ENCODE measurements at places on chromosomes 5 and 9. TPM values are rescaled to one million over a fixed set of nuclear protein-coding genes. Genes with fewer than 3 reads are reported as not detected.

The SLC36A3 gene
- polyA plus RNA-seq, result not detected

The PCDHGA7 gene
- 0.05 TPM for polyA plus RNA-seq

DNA sequence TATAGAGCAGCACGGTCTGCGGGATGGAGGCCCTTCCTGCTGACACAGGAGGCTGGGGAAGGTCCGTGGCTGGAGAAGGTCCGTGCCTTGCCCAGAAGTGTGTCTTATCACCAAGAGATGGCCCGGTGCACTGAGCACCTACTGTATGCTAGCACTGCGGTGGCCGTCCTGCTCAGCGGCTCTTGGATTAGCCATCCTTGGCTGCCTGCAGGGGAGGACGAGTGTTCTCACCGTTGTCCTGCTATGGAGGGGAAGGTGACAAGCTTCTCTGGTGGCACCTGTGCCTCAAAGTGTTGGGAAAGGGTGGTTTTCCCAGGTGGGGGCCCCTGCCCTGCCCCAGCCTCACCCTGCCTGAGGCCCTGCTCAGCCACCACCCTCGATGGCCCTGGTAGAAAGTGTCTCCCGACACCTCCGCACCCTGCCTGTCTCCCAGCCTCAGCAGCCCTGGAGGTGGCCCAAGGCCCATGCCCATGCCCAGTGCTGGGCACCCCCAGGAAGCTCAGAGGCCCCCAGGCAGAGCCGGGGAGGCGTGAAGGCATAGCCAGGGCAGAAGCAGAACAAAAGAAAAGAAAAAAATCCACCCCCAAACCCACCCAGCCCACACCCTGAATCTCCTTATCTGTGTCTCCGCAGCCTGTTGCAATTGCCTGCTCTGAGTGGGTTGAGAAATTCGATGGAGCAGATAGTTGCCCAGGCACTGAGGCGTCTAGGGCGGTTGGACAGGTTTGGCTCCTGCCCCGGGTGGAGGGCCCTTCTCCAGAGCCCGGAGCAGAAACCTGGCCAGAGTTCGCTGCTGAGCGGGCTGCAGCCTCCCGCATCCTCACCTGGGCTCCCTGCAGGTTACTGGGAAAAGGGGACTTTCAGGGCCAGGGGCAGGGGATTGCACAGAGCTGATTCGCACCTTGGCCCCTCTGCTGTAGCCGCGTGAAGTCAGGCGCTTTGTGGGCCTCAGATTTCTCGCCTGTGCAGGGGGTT lies 30.5 kb downstream of the RXRA start:
- DNase-seq, result no peak

- DNase-seq, result no peak
Observed at GRCh38 chr5:57002959-57003485, 51.1 kb upstream of the MIER3 start.

The HK3 gene
- not detected for polyA plus RNA-seq

The TMEM215 gene
- polyA plus RNA-seq, result not detected

GRCh38 chr9:132062806-132063205 lies 16.9 kb downstream of the MED27 start:
- DNase-seq, result no peak

The MARVELD2 gene
- 3.3 TPM for polyA plus RNA-seq

DNA sequence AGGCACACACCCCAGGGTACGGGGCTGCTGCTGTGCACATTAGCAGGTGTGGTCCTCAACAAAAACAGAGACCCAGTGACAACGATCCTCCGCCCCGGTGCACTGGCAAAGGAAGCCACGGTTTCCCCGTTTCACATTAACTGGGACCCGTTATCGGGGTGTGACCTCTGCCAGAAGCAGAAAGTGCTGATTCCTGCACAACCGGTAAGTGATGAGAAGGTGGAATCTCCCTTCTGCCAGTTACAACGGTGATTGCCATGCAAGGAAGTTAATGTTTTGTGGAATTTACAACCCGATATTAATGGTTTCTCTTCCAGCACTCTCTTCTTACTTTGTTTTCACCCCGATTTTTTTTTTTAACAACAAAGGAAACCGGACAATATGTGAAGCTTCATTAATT lies 294.9 kb upstream of the IRX1 start:
- no peak for DNase-seq

GRCh38 chr5:133828722-133829121 lies 139.7 kb downstream of the C5orf15 start:
- DNase-seq, result no peak

The GPR151 gene
- polyA plus RNA-seq, result 0.11 TPM

The SLCO6A1 gene
- not detected for polyA plus RNA-seq

DNA sequence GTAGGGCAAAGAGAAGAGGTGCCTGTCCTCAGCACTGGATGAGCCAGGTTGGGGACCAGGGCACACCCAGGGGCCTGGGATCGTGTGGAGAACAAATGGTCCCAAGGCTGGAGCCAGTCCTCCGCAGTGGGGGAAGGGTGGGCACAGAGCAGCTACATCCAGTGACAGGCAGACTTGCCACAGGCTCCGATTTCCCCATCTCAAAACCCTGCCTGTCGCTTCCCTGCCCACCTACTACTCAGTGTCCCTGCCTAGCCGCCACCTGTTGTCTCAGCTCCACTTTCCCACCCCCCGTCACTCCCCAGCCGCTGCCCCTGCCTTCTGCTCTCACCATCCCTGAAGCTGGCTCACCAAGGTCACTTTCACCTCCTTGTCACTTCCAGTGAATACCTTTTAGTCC lies 13.9 kb upstream of the ENHO start:
- DNase-seq, result no peak

DNA sequence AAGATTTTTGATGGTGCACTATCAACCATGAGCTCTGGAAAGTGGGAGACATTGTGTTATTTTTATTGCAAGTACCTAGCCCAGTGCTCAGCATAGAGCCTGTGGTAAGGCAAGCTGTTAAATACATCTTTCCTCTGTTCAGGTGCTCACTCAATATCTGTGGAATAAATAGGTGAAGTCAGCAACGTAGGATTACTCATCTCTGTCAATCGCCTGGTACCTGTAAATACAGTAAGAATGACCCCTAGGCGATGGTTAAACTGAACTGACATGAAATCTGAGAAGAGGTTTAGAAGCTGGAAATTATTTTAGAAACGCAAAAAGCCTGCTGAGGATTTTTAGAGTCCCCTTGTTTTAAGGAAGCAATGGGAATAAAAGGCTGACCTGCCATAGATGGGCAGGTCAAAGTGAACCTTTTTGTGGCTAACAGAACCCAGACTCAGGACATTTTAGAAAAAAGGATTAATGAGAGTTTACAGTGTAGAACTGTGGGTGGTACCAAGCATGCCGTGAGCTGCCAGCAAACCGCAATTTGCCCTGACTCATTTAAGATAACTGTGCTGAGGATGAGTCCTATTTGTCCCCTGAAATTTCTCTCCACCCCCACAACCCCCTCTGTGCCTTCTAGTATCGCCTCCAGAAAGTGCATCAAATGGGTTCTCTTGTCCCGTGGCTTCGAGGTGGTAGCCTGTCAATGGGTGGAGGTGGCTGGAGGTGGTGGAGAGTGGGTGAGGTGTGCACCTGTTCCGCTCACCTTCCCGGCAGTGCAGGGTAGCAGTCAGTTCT lies 375.1 kb downstream of the MED10 start:
- no peak for DNase-seq

- no peak for DNase-seq
Observed at GRCh38 chr5:38518341-38518740, 38.1 kb downstream of the LIFR start.

The PCDH12 gene
- 0.14 TPM for polyA plus RNA-seq

The ESM1 gene
- polyA plus RNA-seq, result not detected

DNA sequence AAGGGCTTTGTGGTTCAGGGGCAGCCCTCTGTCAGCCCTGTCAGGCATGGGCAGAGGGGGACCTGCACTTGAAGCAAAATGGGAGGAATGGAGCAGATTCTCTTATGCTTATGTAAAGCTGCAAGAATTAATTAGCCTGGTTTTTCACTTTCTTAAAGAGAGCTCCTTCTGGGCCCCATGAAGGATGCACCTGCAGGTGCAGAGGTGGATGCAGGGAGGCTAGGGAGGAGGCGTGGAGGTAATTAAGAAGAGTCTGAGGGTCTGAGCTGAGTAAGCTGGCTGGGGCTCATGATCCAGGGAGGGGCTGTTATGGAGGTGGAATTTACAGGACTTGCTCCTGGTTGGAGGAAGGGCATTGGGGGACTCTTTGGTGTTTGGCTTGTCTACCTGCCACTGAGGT lies 22.0 kb downstream of the NSG2 start:
- no peak for DNase-seq

- no peak for DNase-seq
Observed at GRCh38 chr9:96379461-96379860, 4.0 kb downstream of the SLC35D2 start.

The OLFM1 gene
- polyA plus RNA-seq, result not detected

DNA sequence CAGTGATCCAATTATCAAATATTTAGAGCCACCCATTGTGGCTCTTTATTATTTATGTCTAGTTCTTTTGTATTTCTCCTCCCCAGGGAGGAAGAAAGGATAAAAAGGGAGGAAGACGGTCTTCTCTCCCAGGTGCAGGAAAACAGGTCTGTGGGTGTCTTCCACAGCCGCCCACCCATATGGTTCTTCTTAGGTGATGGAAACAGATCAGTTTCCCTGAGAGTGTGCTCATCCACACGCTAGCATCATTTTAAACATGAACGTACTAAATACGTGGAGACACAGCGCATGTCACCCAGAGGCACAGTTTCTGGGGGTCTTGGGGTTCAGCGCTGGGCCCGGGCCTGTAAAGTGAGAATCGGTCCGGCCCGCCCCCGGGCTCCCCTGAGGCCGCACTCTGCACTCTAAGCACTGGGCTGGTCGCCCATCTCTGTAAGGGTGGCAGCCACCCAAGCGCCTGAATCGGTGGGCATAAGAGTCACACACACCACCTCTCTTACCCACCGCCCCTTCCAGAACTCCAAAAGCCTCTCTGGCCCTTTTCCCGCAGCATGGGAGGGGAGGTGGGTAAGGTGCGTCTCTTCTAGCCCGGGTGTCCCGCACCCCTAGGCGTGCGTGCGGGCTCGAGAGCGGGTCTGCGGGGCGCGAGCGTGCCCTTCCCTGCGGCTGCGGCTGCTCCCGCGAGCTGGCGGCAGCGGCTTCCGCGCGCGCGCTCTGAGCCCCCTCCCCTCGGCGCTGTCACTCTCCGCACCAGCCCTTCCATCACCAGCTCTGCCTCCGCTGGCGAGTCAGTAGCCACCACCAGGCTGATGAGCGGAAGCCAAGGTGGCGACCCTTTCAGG lies 1.3 kb downstream of the PTCH1 start:
- no peak for DNase-seq

DNA sequence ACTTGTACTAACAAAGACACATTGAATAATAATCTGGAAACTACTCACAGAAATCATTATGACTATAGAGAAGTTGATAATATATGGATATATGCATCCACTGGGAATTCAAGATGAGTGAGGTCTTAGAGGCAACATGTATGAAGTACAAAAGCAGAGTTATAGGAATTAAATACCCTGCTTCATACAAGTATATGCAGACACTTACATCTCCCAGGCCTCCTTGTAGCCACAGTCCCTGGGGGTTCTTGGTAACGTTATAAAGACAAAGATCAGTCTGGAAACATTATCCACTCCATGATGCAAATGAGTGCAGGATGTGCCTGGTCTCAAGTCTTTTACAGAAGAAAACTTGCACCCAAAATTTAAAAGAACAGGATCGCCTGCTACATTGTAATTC lies 92.4 kb upstream of the ANXA1 start:
- DNase-seq, result no peak

DNA sequence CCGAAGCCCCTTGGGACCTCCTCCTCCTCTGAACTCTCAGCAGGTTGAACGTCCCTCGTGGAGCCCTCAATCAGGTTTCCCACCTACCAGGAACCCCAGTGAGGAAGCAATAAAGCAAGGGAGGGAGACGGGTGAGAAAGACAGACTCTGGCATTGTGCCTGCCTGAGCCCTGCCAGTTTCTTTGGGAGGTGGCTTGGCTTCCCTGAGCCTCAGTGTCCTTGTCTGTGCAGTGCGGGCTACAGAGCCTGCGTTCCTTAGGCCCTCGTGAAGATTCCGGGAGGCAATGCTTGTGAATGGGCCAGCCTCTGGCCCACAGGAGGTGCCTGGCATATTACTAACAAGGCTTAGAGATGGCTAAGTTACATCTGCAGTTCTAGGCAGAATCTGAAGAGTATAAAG lies 11.9 kb downstream of the GTF3C5 start:
- DNase-seq, result no peak

The LCN9 gene
- not detected for polyA plus RNA-seq

- no peak for DNase-seq
Observed at GRCh38 chr9:104984948-104985347, 57.0 kb upstream of the ABCA1 start.

The BSPRY gene
- 4.1 TPM for polyA plus RNA-seq

The ZNF608 gene
- polyA plus RNA-seq, result 0.37 TPM

DNA sequence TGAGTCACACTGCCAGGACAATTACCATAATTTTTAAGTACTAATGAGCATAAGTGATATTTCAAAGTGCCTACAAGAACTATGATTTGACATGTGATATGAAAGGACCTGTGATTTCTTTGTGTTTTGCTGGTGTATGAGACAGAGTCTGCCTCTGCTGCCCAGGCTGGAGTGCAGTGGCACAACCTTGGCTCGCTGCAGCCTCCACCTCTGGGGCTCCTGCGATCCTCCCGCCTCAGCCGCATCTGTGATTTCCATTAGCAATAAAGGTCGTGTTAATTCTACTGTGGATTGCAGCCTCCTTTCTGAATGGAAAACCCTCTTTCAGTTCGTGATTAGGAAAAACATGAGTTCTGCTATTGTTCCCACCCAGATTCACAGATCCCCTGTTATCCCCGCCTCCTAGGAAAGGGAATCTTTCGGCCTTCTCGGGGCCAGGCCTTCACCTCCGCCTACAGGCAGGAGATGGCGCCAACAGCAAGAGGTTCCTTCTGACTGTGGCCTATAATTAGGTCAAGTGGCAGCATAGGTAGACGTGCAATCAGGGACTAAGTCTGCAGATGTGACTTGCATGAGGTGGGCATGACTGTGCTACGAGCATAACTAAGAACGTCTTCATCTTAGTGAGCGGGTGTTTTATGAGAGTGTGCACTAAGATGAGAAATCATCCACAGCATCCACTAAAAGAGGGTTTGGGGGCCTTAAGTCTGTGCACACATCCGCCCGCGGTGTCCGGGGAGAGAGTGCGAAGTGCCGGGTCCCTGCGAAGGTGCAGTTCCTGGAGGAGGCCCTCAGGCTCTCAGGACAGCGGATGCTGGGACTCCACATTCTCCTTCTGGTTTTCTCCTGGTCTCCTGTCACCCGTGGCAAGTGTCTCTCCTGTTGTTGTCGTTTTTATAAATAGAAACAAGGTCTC lies 23.1 kb downstream of the TRIM7 start:
- DNase-seq, result no peak
